ENCODE measurements at places on chromosomes 7 and 10.

- no peak for DNase-seq
These were observed 244.3 kb upstream of the PHYHIPL start for GRCh38 chr10:58932126-58932525.

GRCh38 chr7:72190919-72191318 lies 221.2 kb downstream of the CALN1 start:
- DNase-seq: no peak

DNA sequence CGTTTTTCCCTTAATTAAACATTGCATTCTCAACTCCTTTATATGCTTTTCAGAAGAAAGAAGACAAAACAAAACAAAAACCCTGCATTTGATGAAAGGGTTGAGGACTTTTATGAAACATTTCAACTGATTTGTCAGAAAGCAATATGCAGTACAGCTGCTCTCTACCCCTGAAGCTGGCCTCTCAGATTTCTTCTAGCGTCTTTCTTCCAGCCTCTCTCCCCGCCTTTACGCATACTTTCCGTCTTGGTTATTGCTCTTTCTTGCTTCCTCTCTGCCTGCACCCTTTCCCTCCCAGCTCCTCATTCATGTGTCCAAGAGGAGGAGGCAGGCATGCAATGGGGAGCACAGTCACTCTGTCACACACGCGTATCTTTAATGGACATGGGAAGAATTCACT lies 91.0 kb upstream of the COL1A2 start:
- no peak for DNase-seq

- no peak for DNase-seq
These were observed 35.9 kb upstream of the FZD9 start for GRCh38 chr7:73397521-73398281.

DNA sequence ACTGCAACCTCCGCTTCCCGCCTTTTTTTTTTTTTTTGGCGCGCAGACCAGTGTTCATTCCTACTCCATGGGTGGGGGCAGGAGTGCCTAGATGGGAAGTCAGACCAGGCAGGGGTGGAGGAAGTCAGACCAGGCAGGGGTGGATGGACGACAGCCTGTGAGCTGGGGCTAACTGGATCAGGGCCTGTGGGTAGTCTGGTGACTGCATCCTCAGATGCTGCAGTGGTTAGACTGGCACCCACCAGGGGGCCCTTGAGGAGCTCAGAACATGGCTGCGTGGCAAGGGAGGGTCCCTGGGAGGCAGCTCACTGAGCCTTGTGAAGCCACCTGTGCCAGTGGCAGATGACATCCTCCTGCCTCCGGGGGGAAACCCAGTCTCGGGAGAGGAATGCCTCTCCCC lies 35.1 kb downstream of the RCC1L start:
- DNase-seq: no peak

DNA sequence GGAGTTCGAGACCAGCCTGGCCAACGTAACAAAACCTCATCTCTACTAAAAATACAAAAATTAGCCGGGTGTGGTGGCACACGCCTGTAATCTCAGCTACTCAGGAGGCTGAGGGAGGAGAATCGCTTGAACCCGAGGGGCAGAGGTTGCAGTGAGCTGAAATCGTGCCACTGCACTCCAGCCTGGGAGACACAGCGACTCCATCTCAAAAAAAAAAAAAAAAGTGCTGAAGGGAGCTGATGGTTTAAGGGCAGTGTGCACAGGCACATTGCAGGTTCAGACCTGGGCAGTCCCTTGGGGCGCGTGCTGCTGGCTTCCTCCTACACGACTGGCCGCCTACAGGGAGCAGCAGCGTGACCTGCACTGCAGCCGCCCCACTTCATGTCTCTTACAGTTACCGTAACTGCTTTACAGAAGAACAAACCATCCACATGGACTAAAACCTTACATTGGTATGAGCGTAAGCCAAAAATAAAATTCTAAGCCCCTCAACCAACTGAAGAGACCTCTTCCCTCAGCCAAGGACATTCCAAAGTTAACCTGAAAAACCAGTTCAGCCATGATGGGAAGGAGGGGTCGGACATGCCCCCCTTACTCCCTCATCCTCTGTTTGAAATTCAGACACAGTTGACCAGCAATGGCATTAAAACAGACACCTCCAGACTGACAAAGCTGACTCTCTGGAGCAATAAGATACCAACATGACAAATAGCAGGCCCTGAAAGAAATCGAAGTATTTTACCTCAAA lies 262.2 kb downstream of the ZMYND11 start:
- no peak for DNase-seq

DNA sequence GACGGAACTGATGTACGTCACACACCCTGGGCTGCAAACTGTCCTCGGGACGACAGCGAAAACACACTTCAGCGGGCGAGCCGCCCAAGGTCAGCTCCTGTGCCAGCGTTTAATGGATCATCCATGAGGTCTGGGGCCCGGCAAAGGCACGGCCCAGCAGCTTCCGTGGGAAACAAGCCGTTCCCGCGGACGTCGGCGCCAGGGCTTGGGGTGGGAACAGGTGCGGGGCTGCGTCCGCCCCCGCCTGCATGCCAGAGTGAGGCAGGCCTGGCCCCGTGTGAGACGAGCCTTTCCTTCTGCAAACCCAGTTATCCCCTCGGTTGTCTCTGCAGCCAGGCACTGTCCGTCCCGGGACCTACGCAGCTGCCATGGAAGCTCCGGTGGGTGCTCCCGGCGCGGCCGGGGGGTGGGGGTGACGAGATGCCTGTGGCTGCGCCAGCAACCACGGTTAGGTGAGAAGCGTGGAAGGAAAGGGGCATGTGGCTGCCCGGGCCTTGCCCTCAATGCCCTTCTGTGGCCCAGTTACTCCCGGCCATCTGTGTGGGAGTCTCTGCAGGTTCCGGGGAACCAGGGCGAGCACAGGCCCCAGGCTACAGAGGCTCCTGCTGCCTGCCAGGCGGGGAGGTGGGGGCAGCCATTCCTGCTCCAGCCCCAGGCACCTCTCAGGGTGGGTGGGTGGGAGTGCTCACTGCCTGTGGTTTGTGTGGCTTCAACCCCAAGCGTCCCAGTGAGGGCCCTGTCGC lies 42.2 kb upstream of the PDGFA start:
- no peak for DNase-seq

Data from hematopoietic multipotent progenitor cell treated with erythropoietin and hydrocortisone succinate and interleukin-3 and kit ligand, for 17 days (in vitro differentiated cells).